ENCODE measurements at places on chromosomes 16 and 17. TPM values are rescaled to one million over a fixed set of nuclear protein-coding genes. Genes with fewer than 3 reads are reported as not detected.

Gene PDILT
- not detected for total RNA-seq

Gene KCNJ12
- 2.6 TPM for total RNA-seq

Gene DNAH17
- total RNA-seq, result not detected

Gene KRT10
- total RNA-seq, result 4.3 TPM

Gene CCL11
- 1.9 TPM for total RNA-seq

Gene NLGN2
- 11.1 TPM for total RNA-seq

Gene TEKT1
- not detected for total RNA-seq

Gene CACNA1H
- 0.49 TPM for total RNA-seq

- no peak for DNase-seq
Measured at GRCh38 chr17:82399041-82399441, 19.1 kb upstream of the HEXD start.

DNA sequence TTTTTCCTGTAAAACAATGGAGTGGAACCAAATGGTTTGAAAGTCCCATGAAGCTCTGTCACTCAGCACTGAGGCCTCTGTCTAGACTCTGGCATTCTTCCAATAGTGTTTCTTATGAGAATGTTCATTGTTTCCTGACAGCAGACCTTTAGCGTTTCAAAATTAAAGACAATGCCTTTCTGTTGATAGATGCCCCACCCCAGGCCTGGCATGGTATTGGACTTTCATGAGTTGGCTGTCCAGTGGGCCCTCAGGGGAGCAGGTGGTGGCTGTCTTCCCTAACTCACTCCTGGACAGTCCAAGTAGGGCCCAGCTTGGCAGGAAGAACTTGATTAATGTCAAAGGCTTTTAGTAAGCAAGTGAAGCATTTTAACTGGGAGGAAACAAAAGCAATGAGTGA lies 186.5 kb upstream of the CCL2 start:
- no peak for DNase-seq

GRCh38 chr17:65039336-65039988 lies 17.1 kb downstream of the GNA13 start:
- DNase-seq, result no peak

GRCh38 chr17:76179496-76180467 lies 38.7 kb upstream of the FOXJ1 start:
- DNase-seq, result no peak

GRCh38 chr17:33509331-33509730 lies 216.2 kb upstream of the ASIC2 start:
- DNase-seq, result no peak

DNA sequence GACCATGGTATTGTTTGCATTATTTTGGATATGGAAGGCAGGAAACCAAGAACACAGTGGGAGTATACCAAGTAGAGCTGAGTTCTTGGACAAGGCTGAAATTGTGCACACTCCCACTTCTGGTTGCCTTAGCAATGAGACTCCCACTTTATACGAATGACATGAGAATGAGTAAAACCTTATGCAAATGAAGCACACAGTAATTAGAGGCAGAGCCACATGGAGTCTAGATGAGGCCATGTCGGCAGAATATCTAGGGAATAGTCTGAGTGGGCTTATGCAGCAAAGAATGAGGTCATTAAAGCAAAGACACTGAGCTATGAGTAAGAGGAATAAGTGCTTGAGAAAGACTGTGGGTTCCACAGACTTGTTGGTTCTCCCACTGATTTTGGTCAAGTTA lies 178.7 kb downstream of the GRIN2A start:
- no peak for DNase-seq

DNA sequence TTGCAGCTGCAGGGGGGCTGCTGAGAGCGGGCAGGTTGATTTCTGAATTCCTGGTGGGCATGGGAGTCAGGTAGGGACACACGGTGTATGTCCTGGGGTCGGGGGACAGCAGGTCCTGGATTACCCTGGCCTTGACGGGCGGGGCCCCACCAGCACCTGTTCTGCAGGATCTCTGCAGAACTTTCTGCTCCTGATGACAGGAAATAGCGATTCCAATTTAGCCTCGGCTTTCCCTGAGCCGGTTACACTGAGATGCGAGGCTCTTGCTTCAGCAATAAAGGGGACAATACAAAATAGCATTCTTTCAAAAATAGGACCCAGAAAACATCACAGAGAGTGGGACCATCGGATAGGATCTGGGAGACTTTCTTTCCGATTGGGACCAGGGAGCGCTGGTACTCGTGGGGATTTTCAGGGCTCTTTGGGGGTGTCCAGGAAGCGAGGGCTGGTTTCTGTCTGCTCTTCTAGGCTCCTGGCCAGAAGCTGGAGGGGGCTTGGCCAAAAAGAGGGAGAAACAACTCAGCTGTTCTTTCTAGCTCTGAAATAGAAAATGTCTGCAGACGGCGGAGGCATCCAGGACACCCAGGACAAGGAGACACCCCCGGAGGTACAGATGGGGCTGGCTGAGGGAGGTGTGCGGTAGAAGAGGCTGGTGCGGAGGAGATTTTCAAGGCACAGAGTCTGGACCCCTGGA lies 642 bp downstream of the ZNF205 start:
- no peak for DNase-seq
